ENCODE measurements at places on chromosomes 3 and 15.

- no peak for DNase-seq
These were observed 258.1 kb downstream of the ERC2 start for GRCh38 chr3:56209982-56210751.

GRCh38 chr3:197942956-197943556 lies 6.9 kb upstream of the RPL35A start:
- DNase-seq = no peak

DNA sequence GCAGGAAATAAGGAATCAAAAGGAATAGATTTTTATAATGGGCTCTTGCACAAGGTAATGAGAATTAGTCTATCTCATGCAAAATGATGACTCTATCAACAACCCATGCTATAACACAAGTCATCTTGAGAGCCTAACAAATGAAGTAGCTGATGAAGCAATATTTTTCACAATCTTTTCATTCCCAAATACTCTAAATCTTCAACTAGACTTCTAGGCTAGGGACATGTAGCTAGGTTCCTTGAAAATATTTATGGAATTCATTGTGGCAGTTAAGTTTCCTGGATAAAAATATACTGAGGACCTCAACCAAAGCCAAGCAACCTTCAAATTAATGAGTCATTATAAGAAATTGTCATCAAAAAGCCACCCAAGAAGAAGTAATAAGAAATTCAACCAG lies 55.4 kb downstream of the DCBLD2 start:
- no peak for DNase-seq

GRCh38 chr15:25832158-25832557 lies 31.0 kb downstream of the ATP10A start:
- no peak for DNase-seq

DNA sequence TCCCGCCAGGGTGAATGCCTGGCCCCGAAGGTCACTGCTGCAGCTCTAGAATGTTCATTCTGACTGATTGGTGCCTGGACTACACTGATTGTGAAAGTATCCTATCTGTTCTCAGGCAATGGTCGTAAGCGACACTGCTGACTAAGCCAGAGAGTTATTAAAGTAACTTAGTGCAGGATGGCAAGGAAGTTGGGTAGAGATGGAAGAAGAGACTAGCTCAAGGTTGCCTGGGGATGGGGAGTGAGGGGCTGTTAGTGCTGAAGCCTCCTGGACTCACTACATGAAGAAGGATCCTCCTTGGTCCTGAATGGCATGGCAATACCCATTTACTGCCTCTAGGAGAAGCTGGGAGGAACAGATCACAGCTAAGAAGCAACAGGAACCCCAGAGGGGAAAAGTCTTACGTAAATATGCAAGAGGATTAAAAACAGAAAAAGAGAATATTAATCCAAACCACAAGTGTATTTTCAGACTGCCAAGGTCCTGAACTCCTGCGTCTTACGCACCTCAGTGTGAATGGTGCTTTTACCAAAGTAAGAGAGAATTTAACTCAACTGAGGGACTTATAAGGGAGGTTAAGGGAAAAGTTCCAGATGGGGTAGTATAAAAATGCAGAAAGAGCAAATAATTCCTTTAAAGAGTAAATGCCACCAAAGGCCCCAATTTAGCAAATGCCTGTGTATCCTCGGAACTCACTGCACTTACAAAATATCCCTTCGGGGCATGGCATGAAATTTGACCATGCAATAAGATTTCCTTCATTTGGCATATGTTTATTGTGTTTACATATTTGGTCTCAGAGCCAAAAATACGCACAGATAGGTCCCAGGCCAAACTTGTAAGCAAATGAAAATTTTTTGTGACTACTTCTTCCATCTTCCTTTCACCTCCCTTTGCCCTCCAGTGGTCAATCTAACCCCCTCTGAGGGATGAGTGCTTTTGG lies 64.0 kb upstream of the DGKG start:
- peak; percentile 82 for DNase-seq

DNA sequence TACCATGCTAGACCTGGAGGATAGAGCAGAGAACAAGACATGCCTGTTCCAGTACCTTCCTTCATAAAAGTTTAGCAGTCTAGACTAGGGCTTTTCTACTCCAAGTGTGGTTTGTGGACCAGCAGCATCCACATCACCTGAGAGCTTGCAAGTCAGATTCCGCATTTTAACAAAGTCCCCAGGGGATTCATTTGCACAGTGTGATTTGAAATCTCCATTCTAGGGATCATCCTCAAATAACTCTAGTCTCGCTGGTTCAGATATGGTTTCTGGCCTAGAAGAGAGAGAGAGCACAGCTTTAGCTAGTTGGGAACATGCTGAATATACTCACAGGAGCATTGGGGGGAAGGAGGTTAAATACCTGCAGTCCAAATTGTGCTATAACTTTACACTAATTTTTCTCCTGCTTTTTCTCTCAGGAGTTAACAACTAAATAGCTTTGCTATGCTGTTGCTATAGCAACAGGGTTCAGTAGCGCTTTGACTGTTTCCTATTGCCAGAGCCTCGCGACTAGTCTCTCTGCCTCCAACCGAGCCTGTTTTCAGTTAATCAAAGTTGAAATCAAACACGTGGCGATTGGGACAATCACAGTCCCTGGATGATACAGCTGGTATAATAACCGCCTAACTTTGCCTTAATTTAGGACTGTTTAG lies 64.0 kb upstream of the RASGRF1 start:
- no peak for DNase-seq

GRCh38 chr15:73700041-73700842 lies 16.1 kb downstream of the CD276 start:
- DNase-seq = no peak

DNA sequence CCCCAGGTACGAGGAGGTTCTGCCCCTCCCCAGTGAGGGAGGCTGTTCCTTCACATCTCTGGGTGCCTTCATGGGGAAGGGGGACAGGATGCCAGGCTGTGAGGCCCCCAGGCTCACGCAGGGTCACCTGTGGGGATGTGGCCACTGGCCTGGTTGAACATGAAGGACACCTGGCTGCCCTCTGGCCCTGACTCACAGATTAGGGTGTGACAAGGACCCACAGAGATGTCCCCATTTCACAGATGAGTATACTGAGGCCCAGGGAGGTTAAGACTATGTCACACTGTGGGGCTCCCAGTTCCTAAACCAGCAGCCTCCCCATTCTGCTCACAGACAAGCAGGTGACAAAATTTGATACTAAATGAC lies 42.4 kb downstream of the PCSK6 start:
- no peak for DNase-seq

GRCh38 chr3:177045222-177045621 lies 152.1 kb downstream of the TBL1XR1 start:
- no peak for DNase-seq

GRCh38 chr3:52119099-52119498 lies 35.1 kb downstream of the POC1A start:
- DNase-seq = no peak

DNA sequence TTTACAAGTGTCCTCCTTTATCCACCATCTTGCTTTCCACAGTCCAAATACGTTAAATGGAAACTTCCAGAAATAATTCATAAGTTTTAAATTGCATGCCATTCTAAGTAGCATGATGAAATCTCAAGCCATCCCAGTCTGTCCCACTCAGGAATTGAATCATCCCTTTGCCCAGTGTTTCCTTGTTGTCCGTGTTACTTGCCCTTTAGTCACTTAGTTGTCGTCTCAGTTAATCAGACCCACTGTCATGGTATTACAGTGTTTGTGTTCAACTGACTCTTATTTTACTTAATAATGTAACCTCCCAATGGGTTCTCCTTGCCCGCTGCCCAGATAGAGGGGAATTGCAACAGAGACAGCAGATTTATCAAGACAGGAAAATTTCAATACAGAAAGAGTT lies 77.6 kb upstream of the NDN start:
- DNase-seq = no peak

DNA sequence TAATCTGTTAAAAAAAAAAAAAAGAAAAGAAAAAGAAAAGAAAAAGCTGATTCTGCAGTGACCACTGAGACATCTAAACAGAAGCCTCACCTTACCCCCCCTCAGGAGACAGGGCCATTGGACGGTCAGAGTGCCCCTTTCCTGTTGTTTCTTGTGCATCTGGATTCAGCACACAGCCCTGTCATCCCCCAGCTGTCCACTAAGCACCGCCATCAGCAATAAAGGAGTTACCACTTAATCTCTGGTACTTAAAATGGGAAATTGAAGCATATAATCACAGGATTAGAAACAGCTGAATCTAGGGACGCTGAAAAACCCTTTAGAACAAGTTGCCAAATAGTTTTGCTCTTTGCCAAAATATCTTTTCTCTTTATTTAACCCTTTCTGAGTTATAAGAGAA lies 62.5 kb downstream of the TRIM69 start:
- no peak for DNase-seq

GRCh38 chr15:57079446-57079845 lies 161.0 kb downstream of the TCF12 start:
- DNase-seq = no peak

- no peak for DNase-seq
These were observed 95.1 kb upstream of the MELTF start for GRCh38 chr3:197124713-197125112.

DNA sequence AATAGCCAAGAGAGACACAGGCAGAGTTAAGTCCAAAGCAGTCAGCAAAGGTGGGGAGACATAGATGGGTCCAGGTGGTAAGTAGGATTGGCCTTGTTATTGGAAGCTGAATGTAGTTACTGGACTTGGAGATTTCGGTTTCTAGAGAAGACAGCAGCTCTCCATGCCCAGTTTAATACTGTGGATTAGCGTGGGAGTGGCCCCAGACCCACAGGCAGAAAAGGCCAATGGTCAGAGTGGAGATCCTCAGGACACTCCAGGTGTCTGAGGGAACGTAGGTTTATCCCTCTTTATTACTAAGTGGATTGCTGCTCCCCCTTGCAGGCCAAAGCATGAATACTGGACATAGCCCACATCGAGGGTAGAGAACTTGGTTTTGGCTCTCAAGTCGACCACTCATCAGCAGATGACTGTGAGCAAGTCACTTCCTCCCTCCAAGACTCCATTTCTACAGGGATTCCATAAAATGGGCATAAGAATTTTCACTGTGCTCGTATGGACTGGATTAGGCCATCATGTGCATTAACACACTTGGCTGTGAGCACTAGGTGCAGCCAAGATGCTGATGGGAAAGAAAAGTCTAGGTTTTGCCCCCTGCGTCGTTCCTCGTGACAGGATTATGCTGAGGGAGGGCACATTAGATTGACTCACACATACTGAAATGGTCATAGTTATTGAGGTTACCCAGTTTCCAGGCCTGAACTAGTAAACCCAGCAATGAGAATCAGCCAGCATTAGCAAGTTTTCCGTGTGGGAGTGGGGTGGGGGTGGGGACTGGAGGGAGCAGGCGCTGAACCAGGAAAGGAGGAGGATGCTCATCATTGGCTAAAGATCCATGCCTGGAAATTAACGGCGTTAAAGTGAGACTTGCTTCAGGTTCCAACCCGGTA lies 225.2 kb upstream of the TPRG1 start:
- no peak for DNase-seq

DNA sequence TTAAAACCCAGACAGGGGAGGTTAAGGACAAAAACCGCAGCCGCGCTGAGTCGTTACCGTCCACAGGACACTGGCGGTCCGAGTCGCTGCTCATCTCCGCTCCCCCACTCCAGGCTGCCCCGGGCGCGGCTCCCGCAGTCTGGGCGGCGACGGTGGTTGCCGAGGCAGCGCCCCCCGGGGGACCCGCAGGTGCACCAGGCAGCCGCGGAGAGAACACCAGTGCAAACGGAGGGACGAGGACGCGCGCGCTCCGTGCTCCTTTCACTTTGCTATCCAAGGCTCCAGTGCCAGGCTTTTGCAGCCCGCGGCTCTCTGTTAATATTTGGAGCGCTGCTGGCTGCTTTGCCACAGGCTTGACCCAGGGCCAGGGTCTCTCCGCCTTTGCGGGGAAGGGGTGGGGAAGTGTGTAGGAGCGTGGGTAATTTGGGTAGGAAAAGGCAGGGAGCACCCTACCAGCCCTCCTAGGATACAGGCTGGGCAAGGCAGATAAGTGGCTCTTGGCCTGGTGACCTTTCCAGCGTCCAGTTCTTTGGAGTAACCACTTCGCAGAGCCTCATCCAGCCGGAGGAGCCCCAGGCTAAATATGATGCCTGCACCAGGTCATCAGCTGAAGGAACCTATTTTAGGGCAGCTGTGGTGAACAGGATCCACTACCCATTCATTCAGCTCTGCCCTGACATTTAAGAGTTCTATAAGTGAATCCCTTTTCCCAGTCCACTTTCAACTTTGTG lies at the start of gene GADL1:
TSS of gene GADL1 (minus strand) at position 141 of the 731 bp plus-strand sequence. CDS start at position 94, 47 bp downstream.
- DNase-seq = no peak

DNA sequence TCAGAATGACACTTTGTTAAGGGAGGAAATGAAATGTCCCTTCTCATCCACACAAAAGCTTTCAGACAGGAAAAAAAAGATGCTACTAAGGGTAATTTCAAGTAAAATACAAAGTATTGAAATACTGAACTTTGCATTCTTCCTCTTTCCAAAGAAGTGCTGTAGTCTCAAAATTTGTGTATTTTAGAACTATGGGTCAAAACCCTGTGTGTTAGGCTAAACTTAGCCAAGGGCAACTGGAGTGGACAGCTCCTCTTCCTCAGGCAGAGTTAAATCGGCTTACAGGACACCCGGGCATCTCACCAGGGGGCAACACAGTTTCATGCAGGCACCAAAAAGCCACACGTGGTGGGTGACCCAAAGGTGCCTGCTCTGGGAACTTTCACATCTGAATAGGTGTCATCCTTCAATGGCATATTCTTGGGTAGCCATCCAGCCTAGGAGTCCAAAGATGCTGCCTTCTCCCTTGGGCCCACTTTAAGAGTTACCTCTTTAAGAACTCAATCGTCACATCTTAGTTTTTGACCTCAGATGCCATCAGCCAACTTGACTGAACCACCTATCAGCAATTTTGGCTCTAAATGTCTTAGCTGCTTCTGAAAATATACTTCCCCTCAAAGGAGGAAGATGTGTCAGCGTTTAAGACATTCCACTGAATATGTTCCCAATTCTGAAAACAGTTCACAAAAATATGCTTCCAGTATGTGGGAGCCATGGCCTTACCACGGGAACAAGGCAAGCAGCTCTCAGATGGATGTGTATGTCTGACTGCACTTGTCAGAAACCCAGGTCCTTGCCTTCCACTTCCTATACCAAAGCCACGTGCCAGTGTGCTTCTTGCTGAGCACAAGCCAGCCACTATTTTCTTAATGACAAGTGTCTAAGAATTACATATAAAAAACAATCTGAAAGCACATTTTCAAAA lies 32.2 kb upstream of the MUC13 start:
- DNase-seq = no peak

DNA sequence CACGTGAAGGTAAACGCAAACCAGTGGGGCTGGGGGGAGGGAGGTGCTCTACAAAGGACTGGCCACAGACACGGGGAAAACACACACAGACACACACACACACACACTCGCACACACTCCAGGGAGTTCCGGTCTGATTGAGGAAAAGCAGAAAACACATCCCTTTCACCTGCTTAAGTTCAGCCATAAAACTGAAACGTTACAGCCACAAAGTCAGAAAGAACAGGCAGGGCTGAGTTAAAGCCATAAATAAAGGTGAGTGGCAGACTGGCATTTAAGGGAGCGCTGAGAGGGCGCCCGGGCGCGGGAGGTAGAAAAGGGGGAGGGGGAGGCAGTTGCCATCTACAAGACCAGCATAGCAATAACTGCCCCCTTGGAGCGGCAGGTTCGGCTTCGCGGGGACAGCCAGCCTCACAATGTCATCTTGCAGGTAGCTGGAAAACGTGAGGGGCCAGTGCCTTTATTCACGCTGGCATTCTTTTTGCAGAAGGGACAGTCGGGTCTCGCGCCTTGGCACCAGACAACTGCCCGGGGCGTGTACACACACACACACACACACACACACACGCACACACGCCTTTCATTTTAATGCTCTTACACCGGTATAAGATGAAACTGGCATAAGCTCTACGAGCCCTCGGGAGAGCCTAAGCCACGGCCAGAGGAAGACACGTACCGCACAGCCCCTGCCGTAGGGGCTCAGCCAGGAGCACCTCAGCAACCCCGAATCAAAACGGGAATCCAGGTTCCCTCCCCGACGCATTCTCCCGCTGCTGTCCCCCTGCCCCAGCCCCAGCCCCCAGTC lies 866 bp downstream of the TNIK start:
- no peak for DNase-seq
